DMS79 treated with DMSO at 0.1 percent for 48 hours (cell line): ENCODE measurements at places on chromosomes 16 and 17.

DNA sequence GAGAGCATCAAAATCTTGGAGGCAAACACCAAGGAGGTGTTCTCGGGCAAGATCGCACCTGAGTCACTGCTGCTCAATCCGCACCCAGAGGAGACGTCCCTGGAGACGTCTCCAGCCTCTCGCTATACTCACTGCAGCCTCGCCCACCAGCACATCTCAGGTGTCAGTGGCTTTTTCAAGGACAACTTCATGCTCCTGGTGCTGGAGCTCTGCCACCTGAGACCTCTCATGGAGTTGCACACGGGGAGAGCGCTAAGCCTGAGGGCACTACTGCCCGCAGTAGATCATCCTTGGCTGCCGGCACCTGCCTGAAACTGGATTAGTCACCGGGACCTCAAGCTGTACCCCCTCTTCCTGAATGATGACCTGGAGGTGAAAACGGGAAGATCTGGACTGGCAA lies 2.6 kb upstream of the MBTPS1 start:
- peak; percentile 51 for DNase-seq

- DNase-seq: no peak
These were observed 32.3 kb downstream of the CPPED1 start for GRCh38 chr16:12771341-12771798.

DNA sequence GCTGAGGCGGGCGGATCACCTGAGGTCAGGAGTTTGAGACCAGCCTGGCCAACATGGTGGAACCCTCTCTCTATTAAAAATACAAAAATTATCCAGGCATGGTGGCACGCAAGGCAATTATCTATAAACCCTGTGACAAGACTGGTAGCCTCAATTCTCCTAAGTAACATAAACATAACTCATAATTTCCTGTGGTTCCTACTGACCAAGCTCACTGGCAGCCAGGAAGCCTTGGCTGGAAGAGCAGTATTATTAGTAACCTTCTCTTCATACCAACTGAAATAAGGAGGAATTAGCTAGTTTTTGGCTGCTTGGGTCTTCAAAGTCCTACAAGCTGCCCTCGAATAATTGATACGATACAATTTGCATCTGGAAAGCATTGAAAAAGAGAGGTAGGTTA lies 31.6 kb upstream of the LRRC37A3 start:
- no peak for DNase-seq

- DNase-seq: no peak
These were observed 65.9 kb downstream of the SPACA3 start for GRCh38 chr17:33057564-33057963.

- DNase-seq: no peak
These were observed 14.1 kb upstream of the SPATA32 start for GRCh38 chr17:45276031-45276430.

- peak; percentile 46 for DNase-seq
These were observed at the start of gene CDH3 for GRCh38 chr16:68644715-68645493. Gene CDH3, plus strand, starts transcription at chr16:68645310. Its CDS starts 70 bp downstream, at chr16:68645380.

DNA sequence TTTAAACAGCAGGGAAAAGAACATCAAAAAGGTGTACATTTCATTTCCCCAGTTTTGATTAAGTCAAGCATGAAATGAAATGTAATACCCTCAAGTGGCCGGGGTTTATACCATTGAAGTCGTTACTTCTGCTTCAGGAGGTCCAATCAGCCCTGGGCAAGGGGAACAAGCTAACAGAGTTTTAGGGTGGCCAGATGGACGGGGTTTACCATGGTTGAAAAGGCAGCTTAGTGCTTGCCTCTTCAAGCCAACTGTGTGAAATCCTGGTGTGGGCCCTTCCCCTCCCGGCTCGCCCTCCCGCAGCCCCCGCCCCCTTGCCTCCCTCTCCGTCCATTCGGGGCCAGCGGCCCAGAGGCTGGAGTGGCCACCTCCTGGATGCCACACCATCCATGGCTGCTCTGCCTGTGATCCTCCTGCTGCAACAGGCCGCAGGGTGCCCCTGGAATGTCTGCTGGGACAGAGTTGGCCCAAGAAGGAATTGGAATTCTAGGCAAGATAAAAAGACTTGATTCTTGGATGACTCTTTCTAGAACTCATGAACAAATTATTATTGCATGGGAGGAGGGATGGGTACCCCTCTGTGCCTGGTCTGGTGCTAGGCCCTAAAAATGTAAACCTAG lies 296.2 kb upstream of the IRX3 start:
- peak; percentile 2 for DNase-seq

- no peak for DNase-seq
These were observed 100.0 kb upstream of the ZFHX3 start for GRCh38 chr16:73147958-73148357.

DNA sequence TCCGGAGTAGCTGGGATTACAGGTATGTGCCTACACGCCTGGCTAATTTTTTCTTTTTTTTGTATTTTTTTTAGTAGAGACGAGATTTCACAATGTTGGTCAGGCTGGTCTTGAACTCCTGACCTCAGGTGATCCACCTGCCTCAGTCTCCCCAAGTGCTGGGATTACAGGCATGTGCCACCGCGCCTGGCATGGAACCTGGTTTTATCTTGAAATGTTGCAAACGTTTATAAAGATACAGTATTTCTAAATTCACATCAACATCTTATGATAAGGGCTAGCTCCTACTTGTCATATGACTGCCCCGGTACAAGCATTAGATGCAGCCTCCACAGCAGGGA lies 1.5 kb upstream of the IST1 start:
- DNase-seq: no peak

GRCh38 chr17:38598536-38598935 lies 7.2 kb downstream of the SRCIN1 start:
- peak; percentile 41 for DNase-seq

DNA sequence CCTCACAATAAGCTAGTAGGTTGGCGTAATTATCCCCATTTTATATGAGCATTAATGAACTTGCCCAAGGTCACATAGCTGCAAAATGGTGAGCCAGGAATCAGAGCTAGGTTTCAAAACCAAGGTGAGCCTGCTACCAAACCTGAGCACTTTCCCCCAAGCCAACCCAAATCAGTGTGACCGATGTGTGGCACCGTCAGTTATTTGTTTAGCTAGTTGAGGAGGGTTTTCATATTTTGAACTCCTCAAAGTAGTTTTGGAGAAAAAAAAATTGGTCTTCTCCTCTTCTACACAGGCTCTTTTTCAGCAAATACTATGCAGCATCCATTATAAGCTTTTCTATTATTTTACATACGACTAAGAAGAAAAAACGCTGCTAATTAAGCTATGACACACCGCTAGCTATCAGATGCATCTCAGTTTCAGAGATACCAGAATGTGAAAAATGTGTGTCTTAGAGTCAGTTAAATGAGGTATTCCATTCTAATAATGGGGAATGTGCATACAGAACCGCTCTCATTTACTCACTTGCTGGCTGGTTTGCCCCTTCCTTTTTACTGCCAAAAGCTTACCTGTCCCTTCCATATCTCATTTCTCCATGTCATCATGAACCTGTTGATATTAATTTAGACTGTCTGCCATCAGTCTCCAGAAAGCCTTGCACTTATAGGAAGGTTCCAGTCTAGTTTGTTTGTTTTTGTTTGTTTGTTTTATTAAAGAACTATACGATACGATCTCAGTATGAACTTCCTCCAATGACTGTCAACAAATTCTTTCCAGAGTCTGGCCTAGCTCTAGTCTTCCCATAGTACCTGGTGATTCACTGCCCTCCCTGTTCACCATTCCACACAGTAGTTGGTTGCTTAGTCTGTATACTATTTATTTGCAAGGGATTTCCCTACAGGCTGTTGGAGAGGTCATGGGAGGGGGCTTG lies 2.2 kb upstream of the TBX4 start:
- DNase-seq: no peak

DNA sequence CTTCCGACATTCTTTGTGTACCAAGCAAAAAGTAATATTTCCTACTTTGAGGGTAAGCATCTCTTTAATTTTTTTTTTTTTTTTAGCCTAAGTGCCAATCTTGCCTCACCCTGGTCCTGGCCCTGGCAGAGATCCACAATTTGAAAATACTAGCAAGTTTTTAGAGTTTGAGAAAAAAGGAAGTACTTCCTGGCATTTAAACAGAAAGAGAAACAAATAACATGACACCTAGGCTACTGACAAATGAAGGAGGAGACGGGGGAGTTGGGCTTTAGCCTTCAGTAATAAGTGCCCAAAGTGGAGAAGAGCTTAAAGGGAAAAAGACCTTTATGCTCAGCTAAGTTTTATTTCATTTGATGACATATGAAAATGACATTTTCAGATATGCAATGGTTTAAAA lies 92.8 kb downstream of the HS3ST3A1 start:
- no peak for DNase-seq

GRCh38 chr16:68234188-68235107 lies 1.5 kb downstream of the ESRP2 start:
- peak; percentile 80 for DNase-seq

DNA sequence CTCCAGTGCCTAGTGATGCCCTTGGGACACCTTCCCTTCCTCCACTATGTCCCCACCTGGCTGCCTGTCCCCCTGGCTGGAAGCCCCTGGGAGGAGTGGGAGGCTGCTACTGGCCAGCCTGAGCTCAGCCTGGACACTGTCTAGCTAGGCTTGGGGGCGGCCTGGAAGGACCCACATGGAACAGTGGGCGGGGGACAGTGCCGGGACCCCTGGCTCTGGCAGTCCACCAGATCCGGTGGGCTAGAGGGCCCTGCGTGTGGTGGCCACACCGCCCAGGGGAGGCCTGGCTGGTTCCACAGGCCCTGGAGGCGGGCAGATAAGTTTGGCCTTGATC lies 388.0 kb upstream of the TNRC6C start:
- DNase-seq: no peak

GRCh38 chr16:65751622-65752521 lies 614.6 kb upstream of the CDH5 start:
- no peak for DNase-seq

DNA sequence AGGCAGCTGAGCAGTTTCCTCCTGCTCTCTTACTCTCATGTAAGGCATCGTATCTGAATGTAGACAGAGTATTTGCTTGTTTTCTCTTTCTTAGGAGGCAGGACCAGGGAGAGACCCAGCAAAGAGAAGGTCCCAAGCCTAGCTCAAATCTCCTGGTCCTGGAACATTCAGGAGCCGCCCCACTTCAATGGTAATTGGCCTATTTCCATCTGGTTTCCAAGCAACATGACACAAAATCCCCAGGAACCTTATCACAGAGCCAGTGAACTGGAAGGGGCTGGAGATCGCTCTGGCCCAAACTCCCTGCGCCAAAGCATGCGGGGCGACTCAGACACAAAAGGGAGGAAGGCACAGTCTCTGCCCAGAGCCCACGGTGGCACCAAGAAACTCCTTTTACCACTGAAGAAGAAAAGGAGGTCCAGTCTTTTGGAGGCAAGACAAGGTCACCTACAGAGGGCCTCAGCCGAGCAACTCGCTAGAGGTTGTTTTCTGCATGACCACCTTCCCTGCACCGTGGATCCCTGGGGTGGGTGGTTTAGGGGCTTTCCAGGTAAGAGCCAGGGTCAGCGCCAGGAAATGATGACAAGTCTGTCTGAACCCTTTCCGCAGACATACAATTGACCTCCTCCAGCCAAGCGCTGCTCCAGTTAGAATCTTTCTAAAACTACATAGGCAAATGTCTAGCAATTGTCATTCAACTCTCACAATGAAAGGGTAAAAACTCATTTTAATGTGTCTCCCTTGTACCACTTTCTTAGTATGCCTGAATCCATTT lies 394.7 kb downstream of the SOX9 start:
- DNase-seq: peak; percentile 80

DNA sequence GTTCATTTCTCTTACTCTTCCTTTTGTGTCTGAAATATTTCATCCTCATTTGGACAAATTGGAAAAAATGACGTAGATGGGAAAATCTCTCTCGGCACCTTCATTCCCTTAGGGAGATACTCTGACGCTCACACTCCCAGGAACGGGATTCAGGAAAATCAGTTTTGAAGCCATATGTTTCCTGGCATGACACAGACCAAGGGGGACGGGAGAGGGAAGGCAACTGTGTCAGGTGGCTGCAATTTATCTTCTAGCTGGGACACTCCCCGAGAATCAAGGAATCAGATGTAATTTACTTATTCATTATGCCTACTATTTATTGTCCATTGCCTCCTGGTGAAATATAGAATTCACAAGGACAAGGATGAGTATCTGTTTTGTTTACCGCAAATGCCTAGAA lies 65.5 kb downstream of the IRX5 start:
- no peak for DNase-seq

- peak; percentile 64 for DNase-seq
These were observed 22.6 kb downstream of the ZNF213 start for GRCh38 chr16:3157229-3158025.

GRCh38 chr16:5903153-5903552 lies 805.6 kb upstream of the EEF2KMT start:
- no peak for DNase-seq

- peak; percentile 37 for DNase-seq
These were observed 34.7 kb downstream of the MRTFB start for GRCh38 chr16:14105760-14106375.

- DNase-seq: no peak
These were observed 7.1 kb upstream of the HOXB9 start for GRCh38 chr17:48633266-48633677.

GRCh38 chr16:668519-669171 lies 713 bp downstream of the RHOT2 start:
- no peak for DNase-seq

- DNase-seq: no peak
These were observed 44.4 kb downstream of the BANP start for GRCh38 chr16:87995644-87996043.

DNA sequence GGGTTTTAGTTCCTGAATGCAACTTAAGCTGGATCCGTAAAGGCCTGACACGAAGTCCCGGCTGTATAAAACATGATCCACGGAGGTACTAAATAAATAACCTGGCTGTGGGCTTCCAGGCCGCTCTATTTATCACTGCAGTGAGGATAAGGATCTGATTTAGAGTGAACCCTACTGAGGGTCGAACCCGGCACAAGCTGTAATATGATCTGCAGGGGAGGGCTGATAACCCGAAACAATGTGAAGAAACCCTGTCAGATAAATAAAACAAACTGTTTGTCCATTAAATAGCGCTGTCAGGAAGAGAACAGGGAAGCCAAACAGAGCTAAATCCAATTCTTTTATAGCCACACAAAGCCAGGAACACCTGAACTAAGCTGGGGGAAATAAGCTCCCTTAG lies 375.6 kb upstream of the SALL1 start:
- no peak for DNase-seq

GRCh38 chr17:69018687-69019086 lies 42.0 kb downstream of the ABCA9 start:
- no peak for DNase-seq

- no peak for DNase-seq
These were observed 68.7 kb downstream of the SLC39A11 start for GRCh38 chr17:73023759-73024158.

- DNase-seq: peak; percentile 15
These were observed 68.7 kb downstream of the WSCD1 start for GRCh38 chr17:6138761-6139446.
